IMR-90 (cell line): ENCODE measurements at places on chromosomes 7 and 10. TPM values are rescaled to one million over a fixed set of nuclear protein-coding genes. Genes with fewer than 3 reads are reported as not detected.

Gene TWIST1
- 5.4 and 18.6 TPM in 2 replicates for total RNA-seq

Gene TMEM130
- total RNA-seq, result 1.1 and 1.4 TPM in 2 replicates

Gene CD36
- total RNA-seq, result 0.54 and 0.56 TPM in 2 replicates

Gene PDZD7
- total RNA-seq, result 0.83 and 0.90 TPM in 2 replicates

Gene FAM180A
- 1.3 and 1.4 TPM in 2 replicates for total RNA-seq

Gene CTAGE8
- not detected in 2 replicates for total RNA-seq

Gene CCDC172
- not detected in 2 replicates for total RNA-seq

Gene CDK14
- 28.1 and 29.6 TPM in 2 replicates for total RNA-seq

Gene FZD8
- total RNA-seq, result 3.6 and 4.4 TPM in 2 replicates

Gene IKZF1
- total RNA-seq, result not detected in 2 replicates
